ENCODE measurements at places on chromosomes 4 and X.

DNA sequence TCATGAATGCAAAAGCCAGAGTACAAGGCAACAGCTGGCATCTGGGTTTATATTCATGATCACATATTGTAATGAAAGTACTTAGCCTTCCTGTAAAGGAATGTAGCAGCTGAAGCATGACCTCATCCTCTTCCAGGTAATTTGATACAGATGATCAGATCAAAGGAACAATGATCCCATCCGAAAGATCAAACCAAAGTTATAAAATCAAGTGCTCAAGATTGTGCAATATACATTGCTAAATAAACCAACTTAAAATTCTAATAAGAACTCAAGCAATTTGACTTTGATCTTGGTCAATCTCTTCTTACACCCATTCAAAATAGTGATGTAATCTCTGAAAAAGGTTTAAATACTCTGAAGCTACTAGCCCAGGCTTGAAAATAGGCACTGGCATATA, 113.1 kb upstream of the INPP4B start:
- DNase-seq = no peak

DNA sequence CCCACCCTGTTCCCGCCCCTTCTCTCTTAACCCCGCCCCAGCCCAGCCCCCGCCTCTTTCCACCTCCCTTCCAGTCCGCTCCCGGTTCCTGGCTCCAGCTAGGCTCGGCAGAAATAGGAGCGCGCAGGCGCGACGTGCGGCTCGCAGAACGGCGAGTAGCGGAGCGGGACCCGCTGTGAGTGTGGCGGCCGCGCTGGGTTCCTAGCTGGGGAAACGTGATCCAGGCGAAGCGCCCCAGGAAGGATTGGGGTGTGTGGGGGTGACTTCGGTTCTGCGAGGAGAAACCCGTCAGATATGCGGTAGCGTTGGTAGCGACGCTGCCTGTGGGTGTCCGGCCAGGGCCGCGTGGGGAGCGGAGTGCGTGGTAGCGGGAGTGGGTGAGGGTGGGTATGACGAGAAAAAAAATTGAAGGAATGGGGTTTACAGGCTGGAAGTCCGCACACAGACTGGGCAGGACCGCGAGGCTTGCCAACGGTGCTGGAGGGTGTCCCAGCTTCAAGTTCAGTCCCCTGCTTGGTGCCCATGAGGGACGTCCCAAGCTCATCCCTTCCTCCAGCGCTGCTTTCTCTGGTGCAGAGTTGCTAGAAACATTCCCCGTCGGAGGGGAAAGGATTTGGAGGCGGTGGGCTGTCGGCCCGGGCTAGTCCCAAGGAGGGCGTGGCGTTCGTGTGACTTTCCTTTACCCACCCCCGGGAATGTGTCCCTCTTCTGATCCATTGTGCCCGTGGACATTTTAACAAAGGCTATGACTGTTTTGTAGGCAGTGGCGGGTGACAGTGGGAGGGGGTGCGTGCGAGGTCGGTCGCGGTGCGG, at the start of gene PRRG1:
PRRG1 (plus strand) TSS at position 144 of the 813 bp plus-strand sequence. CDS start 56,886 bp downstream, outside the sequence.
- DNase-seq = peak; percentile 83

GRCh38 chr4:77025643-77026321, 50.0 kb downstream of the CCNI start:
- no peak for DNase-seq

DNA sequence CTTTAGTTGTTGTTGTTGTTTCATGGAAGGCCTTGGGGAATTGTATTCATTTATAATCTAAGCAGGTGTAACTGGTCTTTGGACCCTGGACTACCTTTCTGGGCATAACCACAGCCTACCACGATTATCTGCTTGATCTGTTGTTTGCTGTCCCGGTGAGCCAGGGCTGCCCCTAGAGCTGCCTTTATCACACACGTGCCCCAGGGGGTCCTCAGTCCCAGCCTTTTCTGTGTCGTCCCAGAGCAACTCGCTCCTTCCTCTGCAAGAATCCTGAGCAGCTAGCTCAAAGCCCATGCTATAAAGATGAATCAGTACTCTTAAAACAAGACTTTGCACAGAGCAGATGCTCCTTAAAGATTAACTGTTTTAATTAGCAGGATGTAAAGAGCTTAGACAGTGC, 273.2 kb downstream of the EVC2 start:
- DNase-seq = no peak

GRCh38 chr4:145920205-145920604, 18.4 kb downstream of the ZNF827 start:
- no peak for DNase-seq

- DNase-seq = no peak
Measured at GRCh38 chrX:43313035-43313434, 343.1 kb upstream of the MAOA start.

DNA sequence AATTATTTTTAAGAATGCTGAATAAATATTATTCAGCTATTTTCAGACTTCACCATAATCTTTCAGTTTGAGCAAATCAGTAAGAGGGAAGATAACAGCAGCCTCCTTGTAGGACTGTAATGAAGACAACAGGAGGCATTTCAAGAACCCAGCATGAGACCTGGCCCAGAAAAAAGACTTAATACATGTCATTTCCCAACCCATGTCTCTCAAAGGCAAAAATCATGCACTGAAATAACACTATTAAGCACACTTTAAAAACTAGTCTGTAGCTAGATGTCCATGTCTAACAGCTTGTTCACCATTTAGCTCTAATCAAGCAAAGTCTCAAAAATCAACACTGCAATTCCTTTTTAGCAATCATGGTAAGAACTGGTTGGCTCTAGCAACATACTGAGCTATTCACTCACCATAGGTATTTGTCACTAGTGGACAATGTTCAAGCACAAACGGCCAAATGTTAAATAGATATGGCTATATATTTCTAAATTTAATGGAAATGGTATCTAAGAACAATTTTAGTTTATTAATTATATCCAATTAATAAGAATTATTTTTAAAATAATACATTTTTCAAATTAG, 109.9 kb downstream of the WDFY3 start:
- no peak for DNase-seq

GRCh38 chrX:13487731-13488505, 81.5 kb upstream of the EGFL6 start:
- peak; percentile 65 for DNase-seq

DNA sequence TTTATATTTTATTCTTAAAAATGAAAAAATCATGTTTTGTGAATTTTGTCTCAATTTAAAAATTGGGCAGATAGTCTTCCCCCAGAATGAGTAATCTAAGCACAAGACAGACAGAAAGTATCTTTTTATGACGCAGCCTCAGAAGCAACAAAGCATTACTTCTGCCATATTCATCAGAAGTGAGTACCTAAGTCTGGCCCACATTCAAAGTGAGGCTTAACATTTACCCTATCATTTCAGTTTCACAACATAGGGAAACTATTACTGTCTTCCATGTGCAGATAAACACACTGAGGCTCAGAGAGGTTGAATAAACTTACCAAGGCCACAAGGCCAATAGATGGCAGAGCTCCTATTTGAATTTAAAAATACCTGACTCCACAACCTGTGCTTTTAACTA, 4.4 kb upstream of the PRDX4 start:
- DNase-seq = no peak

DNA sequence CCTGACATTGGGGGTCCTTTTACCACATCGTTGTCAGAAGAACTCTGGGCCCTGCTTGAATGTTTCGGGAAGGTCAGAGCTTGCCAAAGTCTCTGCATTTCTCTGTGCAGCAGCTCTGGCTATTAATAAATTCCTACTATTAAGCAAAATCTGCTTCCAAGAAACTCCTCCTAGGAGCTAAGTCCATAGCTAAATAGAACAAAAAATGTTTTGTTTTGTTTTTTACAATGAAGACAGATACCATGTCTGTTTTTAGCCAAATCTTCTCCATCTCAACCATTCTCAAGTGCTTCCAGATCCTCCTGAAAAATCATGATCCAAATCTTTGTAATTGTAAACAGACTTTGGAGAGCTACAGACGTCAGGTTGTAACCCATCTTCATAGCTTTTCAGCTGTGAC, 161.6 kb downstream of the SPATA18 start:
- no peak for DNase-seq

DNA sequence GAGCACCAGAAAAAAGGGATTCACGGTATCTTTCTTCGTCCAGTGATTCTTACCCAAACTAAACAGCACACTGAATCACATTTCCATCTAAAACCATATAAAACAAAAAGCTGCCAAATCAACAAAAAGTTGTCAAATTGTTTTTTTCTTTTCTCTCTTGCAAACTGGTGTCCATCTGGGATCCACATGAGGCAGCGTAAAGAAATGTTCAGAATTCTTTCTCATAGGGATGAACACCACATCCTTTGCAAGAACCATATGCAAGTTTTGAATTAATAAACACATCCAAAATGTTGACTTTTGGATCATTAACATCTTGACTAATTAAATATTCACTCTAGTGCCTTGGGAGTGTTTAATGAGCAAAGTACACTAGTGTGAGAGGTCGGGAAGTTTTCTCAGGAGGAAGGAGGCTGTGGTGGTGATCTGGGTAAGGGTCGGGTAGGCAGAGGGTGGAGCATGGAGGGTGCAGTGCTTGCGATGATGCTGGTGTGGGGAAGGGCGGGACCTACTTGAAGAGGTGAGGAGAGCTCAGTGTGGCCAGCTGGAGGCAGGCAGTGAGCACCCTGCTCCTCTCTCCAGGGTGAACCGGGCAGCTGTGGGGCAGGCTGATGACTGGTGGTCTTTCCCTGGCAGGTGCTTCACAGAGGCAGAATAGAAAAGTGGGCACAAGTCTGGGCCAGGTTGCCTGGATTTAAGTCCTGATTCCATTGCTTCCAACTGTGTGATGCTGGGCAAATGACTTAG, 72.8 kb downstream of the NSUN7 start:
- DNase-seq = no peak

GRCh38 chr4:40672528-40673522, 43.2 kb upstream of the RBM47 start:
- DNase-seq = peak; percentile 50

GRCh38 chr4:10732235-10732913, 47.8 kb upstream of the CLNK start:
- no peak for DNase-seq

GRCh38 chr4:37970702-37971101, 10.5 kb downstream of the PTTG2 start:
- peak; percentile 21 for DNase-seq

- DNase-seq = no peak
Measured at GRCh38 chr4:16914208-16914607, 15.8 kb upstream of the LDB2 start.

GRCh38 chrX:83469551-83469950, 38.5 kb upstream of the POU3F4 start:
- peak; percentile 39 for DNase-seq

GRCh38 chr4:118772081-118772766, 63.7 kb downstream of the SEC24D start:
- peak; percentile 54 for DNase-seq

DNA sequence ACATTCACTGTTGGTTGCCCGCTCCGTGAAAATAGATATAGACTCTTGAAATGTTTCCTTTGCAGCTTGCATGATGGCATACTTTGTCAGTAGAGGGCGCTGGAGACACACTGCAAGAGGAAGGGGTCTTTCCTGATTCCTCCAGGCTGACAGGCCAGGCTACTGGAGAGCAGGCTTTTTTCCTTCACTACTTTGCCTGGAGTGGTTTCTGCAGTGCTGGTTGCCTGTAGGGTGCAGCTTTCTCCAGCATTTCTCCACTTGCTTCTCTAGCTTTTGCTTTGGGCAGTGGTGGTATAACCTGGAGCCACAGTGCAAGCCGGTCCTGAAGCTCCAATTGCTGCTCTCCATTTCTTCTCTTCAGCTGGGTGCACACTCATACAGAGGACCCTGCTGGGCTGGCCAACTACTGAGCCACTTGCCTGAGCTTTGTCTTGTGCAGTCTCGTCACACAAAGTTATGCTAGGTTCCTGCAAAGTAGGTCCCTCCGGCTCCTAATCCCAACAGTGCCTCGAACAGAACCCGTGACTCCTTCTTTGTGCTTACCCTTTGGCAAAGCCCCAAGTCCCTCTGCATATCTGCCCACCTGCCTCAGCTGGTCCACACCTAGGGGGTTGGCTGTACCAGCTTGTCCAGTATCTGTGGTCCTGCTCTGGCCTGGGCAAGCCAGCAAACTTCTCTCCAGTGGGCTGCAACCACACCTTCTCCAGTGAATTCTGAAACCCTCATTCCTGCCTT, 46.3 kb downstream of the RASSF6 start:
- DNase-seq = peak; percentile 78

- no peak for DNase-seq
Measured at GRCh38 chrX:115373308-115373707, 83.8 kb downstream of the LUZP4 start.

DNA sequence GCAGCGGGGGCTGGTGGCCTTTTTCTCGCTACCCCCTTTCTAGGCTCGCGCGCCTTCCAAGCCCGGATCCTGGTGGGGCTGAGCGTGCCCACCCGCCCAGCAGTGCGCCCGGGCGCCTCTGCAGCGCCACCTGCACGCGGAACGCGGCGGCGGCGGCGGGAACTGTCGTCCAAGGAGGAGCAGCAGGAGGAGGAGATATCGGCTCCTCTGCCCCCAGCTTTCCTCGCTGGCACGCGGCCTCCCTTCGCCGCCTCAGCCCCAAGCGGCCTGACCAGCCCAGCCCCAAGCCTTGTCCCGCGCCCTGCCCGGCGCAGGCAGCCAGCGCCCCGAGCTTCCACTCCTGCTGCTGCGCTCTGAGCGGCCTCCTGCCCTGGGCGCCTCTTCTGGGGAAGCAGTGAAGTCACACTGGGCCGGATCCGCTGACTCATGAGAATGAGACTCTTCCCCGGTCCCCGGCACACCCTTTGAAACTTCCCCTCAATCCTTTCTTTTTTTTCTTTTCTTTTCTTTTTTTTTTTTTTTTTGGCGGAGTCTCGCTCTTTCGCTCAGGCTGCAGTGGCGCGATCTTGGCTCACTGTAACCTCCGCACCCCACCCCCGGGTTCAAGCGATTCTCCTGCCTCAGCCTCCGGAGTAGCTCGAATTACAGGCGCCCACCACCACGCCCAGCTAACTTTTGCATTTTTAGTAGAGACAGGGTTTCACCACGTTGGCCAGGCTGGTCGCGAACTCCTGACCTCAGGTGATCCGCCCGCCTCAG, 10.6 kb upstream of the ELF4 start:
- peak; percentile 65 for DNase-seq

- DNase-seq = no peak
Measured at GRCh38 chrX:10949541-10949940, 161.6 kb upstream of the HCCS start.

DNA sequence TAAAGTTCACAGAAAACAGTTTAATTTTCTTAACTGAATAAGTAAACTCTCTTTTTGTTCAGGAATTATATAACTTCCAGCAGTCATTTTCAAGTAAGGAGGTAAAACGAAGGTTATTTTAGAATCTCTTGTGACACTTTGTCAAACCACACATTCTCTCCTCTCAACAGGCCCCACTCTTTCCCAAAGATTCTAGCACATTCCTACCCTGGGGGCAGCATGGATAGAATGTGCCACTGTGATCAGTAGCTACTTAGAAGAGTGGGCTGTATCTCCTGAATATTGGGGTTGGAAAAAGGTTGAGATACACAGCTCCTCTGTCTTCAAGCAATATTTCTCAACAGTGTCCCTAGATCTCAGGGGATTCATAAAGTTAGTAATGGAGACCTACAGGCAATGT, 157.6 kb downstream of the EMCN start:
- DNase-seq = no peak
